ENCODE measurements at places on chromosomes 5 and 9.
A peak's percentile ranks its signal among the peaks of the same experiment; 100 is the strongest.

GRCh38 chr5:149954798-149955197, 5.8 kb upstream of the SLC26A2 start:
- H3K36me3 ChIP-seq, result no peaks in the 10 kb centered on the region
- peaks cover 8% of the 10 kb centered on the region for H3K4me1 ChIP-seq
- no peak overlapping the region for H3K4me3 ChIP-seq
- H3K27me3 ChIP-seq, result peaks cover 11% of the 10 kb centered on the region
- no peak for DNase-seq
- no peak overlapping the region for H3K27ac ChIP-seq

GRCh38 chr5:60177596-60177995, 284.1 kb upstream of the PDE4D start:
- DNase-seq, result no peak
- H3K4me1 ChIP-seq, result no peaks in the 10 kb centered on the region
- no peak overlapping the region for H3K27ac ChIP-seq

GRCh38 chr5:87127426-87127825, 140.3 kb upstream of the RASA1 start:
- H3K4me1 ChIP-seq, result peaks cover 2% of the 10 kb centered on the region
- no peak overlapping the region for H3K4me3 ChIP-seq
- H3K27me3 ChIP-seq, result peaks cover 6% of the 10 kb centered on the region
- H3K36me3 ChIP-seq, result peaks cover 2% of the 10 kb centered on the region
- no peak overlapping the region for H3K27ac ChIP-seq

GRCh38 chr9:107348836-107349235, 65.8 kb downstream of the RAD23B start:
- H3K36me3 ChIP-seq, result no peaks in the 10 kb centered on the region
- H3K4me1 ChIP-seq, result peaks cover 9% of the 10 kb centered on the region
- H3K4me3 ChIP-seq, result no peak overlapping the region
- peaks cover 23% of the 10 kb centered on the region for H3K27me3 ChIP-seq

DNA sequence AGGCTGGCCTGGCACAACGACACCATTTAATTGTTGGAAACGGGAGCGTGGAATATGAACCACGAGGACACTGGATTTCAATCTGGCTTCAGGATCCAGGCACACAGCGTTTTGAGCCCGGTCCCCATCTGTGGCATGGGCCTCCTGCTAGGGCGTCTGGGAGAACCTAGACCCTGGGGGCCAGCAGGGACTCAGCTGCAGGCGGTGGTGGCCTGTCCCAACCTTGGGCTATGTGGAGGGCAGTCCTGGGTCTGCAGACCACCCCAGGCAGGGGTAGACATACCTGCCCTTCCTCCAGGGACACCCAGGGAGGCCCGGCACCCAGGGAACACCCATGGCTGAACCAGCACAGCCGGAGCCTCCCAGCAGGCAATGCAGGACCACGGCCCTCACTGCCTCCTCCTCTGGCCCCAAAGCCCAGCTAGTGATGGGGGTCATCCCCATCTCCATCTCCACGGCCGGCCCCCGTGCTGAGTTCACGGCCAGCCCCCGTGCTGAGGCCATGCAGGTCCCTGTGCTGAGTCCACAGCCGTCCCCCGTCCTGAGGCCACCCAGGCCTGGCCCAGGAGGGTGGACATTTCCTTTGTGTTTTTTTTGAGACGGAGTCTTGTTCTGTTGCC, 18.5 kb upstream of the UBAC1 start:
- no peaks in the 10 kb centered on the region for H3K36me3 ChIP-seq
- H3K4me1 ChIP-seq, result peaks cover 13% of the 10 kb centered on the region
- no peaks in the 10 kb centered on the region for H3K27me3 ChIP-seq
- H3K27ac ChIP-seq, result no peak overlapping the region

DNA sequence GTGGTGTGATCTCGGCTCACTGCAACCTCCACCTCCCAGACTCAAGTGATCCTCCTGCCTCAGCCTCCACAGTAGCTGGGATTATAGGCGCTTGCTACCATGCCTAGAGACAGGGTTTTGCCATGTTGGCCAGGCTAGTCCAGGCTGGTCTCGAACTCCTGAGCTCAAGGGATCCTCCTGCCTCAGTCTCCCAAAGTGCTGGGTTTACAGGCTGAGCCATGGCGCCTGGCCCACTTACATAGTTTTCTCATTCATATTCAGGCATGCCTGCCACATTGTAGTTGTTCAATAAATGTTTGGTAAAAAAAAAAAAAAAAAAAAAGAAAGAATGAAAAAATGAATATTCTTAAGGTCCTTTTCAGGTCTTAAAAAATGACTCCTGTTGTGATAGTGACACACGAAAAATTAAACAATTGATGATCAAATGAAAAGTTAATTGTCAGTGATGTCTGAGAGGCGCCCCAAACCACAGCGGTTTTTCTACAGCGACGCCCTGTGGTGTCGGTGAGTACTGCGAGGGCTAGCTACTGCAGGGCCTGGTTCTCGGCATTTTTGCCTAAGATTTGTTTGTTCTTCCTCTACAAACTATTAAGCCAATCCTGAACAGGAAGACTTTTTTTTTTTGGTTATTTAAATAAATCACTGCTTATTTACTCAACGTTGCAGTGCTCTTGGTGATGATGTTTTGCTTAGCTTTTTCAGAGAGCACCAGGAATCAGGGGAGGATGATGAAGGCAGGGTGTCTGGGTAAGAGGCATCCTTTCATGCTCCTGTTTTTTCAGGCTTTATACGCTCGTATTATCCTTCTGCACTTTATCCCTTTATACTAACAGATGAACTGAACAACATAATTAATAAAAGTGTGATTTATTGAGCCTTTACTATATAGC, 67.0 kb upstream of the DPYSL3 start:
- DNase-seq, result peak; percentile 8
- no peak overlapping the region for H3K27ac ChIP-seq
- H3K4me3 ChIP-seq, result no peak overlapping the region
- no peaks in the 10 kb centered on the region for H3K4me1 ChIP-seq

DNA sequence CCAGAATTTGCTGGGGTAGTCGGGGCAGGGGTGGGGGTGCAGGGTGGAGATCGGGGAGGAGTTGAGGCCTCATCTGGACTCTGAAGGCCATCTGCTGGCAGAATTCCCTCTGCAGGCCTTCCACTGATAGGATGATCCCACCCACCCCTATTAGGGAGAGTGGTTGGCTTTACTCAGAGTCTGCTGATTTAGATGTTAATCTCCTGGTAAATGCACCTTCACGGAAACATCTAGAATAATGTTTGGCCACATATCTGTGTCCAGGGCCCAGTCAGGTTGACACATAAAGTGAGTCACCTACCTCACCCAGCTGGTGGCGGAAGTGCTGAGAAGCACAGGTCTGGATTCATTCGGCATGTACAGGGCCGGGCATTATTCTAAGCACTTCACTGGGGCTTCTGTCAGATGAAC, 50.0 kb downstream of the DAPK1 start:
- peaks cover 6% of the 10 kb centered on the region for H3K27me3 ChIP-seq
- no peak overlapping the region for H3K4me3 ChIP-seq
- no peak for DNase-seq
- H3K4me1 ChIP-seq, result no peaks in the 10 kb centered on the region

DNA sequence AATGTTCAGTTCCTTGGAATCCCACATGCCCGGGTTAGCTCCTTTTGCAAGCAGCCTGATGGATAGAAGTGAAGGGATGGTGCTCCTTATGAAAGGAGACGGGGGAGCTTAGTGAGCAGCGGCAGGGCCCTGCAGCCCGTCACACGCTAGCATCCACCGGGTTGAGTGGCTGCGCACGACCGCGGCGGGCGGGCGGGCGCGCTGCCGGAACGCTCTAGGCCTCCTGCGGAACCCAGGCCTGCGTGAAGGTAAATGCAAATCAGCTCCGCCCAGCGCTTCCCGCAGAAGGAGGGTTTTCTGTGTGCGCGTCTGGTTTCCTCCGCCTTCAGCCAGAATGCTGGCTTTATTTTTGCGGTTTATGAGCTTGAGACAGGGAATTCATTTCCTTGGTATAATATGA, 19.8 kb downstream of the IL12B start:
- peaks cover 6% of the 10 kb centered on the region for H3K4me1 ChIP-seq
- no peak overlapping the region for H3K27ac ChIP-seq
- H3K27me3 ChIP-seq, result peaks cover 52% of the 10 kb centered on the region
- no peaks in the 10 kb centered on the region for H3K36me3 ChIP-seq
- no peak for DNase-seq
- peak overlapping the region; percentile 78 for H3K4me3 ChIP-seq

- peaks cover 4% of the 10 kb centered on the region for H3K36me3 ChIP-seq
- DNase-seq, result no peak
- no peak overlapping the region for H3K27ac ChIP-seq
- H3K4me1 ChIP-seq, result peaks cover 5% of the 10 kb centered on the region
- peaks cover 38% of the 10 kb centered on the region for H3K27me3 ChIP-seq
Observed at GRCh38 chr5:160188141-160189015, 40.9 kb upstream of the FABP6 start.

GRCh38 chr5:65823204-65823603, 101.2 kb downstream of the NLN start:
- H3K4me1 ChIP-seq, result peaks cover 11% of the 10 kb centered on the region
- H3K27me3 ChIP-seq, result no peaks in the 10 kb centered on the region
- no peak for DNase-seq
- no peak overlapping the region for H3K27ac ChIP-seq
- H3K4me3 ChIP-seq, result no peak overlapping the region

GRCh38 chr9:120544441-120544840, 35.5 kb downstream of the CDK5RAP2 start:
- H3K4me1 ChIP-seq, result peaks cover 9% of the 10 kb centered on the region
- DNase-seq, result no peak
- no peak overlapping the region for H3K4me3 ChIP-seq
- no peaks in the 10 kb centered on the region for H3K27me3 ChIP-seq

- peak overlapping the region; percentile 96 for H3K4me3 ChIP-seq
- H3K27ac ChIP-seq, result peak overlapping the region; percentile 97
- peaks cover 6% of the 10 kb centered on the region for H3K36me3 ChIP-seq
Observed at GRCh38 chr5:181243018-181243563, 615 bp downstream of the RACK1 start.

GRCh38 chr9:91771027-91771426, 179.0 kb downstream of the ROR2 start:
- no peak for DNase-seq
- peaks cover 6% of the 10 kb centered on the region for H3K4me1 ChIP-seq
- H3K4me3 ChIP-seq, result no peak overlapping the region

DNA sequence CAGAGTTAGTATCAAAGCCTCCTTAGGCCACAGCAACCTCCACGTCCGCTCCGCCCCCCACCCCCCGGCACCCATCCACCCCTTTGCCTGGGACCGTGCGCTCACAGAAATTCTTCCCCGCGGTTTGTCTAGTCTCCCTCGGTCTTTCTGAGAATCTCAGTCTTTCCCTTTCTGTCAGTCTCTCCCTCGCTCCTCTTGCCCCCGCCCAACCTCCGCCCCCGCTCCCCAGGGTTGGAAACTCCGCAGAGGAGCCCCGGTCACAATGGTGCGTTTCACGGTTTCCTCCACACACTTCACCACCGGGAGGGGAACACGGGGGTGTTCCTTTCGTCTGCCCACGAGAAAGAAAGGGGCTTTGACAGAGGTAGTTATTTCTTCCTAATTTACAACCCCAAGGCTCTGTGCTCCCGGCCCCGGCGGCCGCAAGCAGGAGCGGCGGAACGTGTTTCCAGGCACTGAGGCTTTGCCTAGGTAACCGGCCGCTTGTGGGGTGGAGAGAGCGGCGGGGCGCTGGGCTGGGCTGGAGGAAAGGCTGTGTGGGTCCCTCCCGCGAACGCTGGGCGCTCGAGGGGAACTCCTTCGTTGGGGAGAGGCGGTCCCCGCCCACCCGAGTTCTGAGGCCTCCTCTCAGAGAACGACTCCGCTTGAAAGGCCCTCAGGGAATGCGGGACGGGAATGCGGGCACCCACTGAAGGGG, 2.1 kb downstream of the NR4A3 start:
- peak overlapping the region; percentile 99 for H3K4me3 ChIP-seq
- peaks cover 3% of the 10 kb centered on the region for H3K36me3 ChIP-seq
- H3K27ac ChIP-seq, result peak overlapping the region; percentile 99
- peaks cover 54% of the 10 kb centered on the region for H3K27me3 ChIP-seq

GRCh38 chr5:16234598-16234997, 55.0 kb upstream of the MARCHF11 start:
- no peaks in the 10 kb centered on the region for H3K36me3 ChIP-seq
- DNase-seq, result no peak
- no peaks in the 10 kb centered on the region for H3K27me3 ChIP-seq
- H3K27ac ChIP-seq, result no peak overlapping the region

GRCh38 chr5:108720391-108720790, 27.3 kb upstream of the FER start:
- peaks cover 25% of the 10 kb centered on the region for H3K27me3 ChIP-seq
- no peaks in the 10 kb centered on the region for H3K36me3 ChIP-seq
- no peak overlapping the region for H3K27ac ChIP-seq
- H3K4me1 ChIP-seq, result peaks cover 4% of the 10 kb centered on the region
- no peak overlapping the region for H3K4me3 ChIP-seq

- H3K27ac ChIP-seq, result no peak overlapping the region
- peaks cover under 1% of the 10 kb centered on the region for H3K4me1 ChIP-seq
- no peak for DNase-seq
- H3K4me3 ChIP-seq, result no peak overlapping the region
Observed at GRCh38 chr5:112641515-112642110, 96.1 kb upstream of the APC start.

DNA sequence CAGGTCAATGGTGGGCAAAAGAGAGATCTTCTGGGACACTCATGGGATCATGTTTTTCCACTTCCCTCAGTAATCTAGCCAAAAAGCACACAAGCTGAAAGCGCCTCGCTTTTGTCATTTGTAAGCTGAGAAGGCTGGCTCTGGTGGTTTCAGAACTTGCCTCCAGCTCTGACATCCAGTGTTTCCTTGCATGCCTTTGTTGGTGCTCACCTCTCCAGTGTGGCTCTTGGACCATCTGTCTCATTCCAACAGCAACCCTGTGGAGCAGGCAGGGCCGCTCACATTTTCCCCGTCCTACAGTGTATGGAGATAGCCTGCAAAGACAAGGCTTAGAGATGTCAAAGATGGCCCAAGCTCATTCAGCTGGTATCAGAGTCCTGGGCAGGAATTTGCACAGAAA, 160.8 kb upstream of the KLF4 start:
- DNase-seq, result no peak
- H3K27ac ChIP-seq, result no peak overlapping the region
- no peak overlapping the region for H3K4me3 ChIP-seq
- H3K36me3 ChIP-seq, result no peaks in the 10 kb centered on the region
- no peaks in the 10 kb centered on the region for H3K4me1 ChIP-seq

- H3K36me3 ChIP-seq, result no peaks in the 10 kb centered on the region
- H3K27me3 ChIP-seq, result no peaks in the 10 kb centered on the region
- H3K27ac ChIP-seq, result no peak overlapping the region
- H3K4me1 ChIP-seq, result peaks cover 17% of the 10 kb centered on the region
- no peak for DNase-seq
Observed at GRCh38 chr9:99855467-99856176, 33.9 kb downstream of the NR4A3 start.

GRCh38 chr5:132773601-132774355, 3.3 kb downstream of the SEPTIN8 start:
- no peaks in the 10 kb centered on the region for H3K36me3 ChIP-seq
- no peak for DNase-seq
- peak overlapping the region; percentile 54 for H3K27ac ChIP-seq
- no peak overlapping the region for H3K4me3 ChIP-seq
- peaks cover 11% of the 10 kb centered on the region for H3K27me3 ChIP-seq
